ENCODE measurements at places on chromosomes 3 and 15.

DNA sequence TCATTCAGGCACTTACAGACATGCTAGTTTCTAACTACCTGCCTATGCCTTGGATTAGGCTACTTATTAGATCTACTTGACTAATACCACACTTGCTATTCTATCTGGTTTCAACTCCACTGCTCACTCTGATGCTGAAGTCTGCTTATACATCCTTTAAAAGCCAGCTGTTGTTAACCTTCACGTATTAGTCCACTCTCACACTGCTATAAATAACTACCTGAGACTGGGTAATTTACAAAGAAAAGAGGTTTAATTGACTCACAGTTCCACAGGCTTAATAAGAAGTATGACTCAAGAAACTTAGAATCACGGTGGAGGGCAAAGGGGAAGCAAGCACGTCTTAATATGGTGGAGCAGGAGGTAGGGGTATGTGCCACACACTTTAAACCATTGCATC, 47.7 kb upstream of the ANKRD28 start:
- no peak for DNase-seq

DNA sequence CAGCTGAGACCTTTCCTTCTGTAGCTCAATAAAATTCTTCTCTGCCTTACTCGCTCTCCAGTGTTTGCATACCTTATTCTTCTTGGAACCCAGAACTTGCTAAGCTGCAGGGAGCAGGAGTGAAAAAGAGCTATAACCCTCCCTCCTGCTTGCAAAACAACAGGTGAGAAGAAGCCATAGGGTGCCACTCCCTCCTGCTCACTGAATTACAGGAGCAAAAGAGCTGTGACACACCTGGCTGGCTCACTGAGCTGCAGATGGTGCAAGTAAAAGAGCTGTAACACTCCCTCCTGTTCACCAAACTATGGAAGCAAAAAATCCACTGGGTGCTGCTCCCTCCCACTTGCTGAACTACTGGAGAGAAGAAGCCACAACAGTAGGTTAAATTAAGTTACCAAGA, 44.2 kb upstream of the C2CD4B start:
- DNase-seq, result no peak

DNA sequence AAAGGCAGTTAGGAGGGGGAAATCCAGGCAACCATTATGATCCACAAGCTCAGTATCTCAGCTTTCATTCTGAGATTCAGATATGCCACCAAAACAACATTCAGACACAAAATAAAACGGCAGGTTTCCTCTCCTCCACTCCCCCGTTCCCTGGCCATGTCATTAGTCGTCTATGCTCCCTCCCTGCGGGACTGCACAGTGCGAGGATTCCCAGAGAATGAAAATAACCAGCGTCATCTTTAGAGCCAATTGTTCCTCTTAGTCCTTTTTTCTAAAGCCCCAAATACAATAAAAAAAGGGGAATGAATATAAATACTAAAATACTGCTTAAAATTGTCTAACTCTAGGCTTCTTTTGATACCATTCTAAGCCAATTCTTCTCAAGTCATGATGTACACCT, 7.8 kb upstream of the SLCO3A1 start:
- DNase-seq, result no peak

DNA sequence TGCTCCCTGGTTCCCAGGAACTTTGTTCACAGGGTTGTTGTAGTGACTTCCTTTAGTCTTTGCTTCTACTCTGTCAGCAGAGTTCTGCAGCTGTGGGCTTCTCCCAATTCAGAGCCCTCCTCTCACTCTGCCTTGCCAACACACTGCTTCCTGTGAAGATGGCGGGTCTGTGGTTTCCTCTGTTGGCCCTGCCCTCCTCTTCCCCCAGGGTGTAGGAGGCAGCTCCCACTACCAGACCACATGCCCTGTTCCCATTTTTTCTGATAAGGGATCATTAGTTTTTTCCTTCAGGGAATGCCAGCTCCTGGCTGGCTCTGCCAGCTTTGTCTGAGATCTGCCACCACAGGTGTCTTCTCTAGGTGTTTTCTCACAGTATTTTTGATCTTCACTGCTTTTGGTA, 12.7 kb downstream of the SPSB4 start:
- no peak for DNase-seq

GRCh38 chr3:129627350-129628168, 21.1 kb upstream of the PLXND1 start:
- no peak for DNase-seq
